Stimulated activated CD4-positive, alpha-beta T cell treated with anti-CD3 and anti-CD28 coated beads, Interleukin-15, amount 100 ng/mL, for 1 hour (primary cell): ENCODE measurements at places on chromosomes 4 and X.

- DNase-seq: peak; percentile 1
Measured at GRCh38 chrX:83469551-83469950, 38.5 kb upstream of the POU3F4 start.

- DNase-seq: no peak
Measured at GRCh38 chr4:140571620-140572019, 2.9 kb upstream of the UCP1 start.

- DNase-seq: no peak
Measured at GRCh38 chrX:111411983-111412382, at the start of gene DCX. Gene DCX, minus strand, starts transcription at chrX:111412192. Its CDS starts 1,794 bp downstream, at chrX:111410398.

DNA sequence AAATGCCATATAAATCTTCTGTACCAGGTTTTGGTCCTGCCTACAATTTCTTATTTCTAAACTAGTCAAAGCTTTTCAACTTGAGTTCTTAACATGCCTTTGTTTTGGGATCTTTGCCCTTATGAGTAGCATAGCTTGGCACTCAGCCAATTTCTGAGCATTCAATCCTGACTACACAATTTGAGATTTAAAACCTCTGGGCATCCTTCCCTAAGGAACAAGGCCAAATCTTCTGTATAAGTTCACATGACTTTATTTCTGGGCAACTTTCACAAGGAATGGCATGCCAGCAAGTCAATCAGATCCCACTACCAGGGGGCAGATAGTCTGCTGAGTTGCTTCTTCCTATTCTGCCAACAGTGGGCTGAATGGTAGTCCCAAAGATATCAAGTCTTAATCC, 254.2 kb downstream of the ADAMTS3 start:
- DNase-seq: no peak

- no peak for DNase-seq
Measured at GRCh38 chr4:125796138-125796537, 481.4 kb downstream of the FAT4 start.

DNA sequence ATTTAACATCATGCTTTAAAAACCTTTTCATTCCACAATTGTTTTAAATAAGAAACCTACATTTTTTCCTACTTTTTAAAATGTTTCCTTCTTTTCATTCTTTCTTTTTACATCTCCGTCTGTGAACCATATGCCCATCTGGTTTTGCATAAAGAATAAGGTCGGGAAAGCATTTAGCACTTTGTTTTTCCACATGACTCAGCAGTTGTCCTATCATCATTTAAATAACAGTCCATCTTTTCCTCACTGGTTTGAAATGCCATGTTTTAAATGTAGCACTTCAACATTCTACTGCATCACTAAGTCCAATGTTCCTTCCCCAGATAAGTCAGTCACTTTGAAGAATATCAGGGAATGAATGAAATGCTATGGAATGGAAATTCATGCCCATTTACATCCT, 128.4 kb downstream of the SH3RF1 start:
- DNase-seq: no peak

DNA sequence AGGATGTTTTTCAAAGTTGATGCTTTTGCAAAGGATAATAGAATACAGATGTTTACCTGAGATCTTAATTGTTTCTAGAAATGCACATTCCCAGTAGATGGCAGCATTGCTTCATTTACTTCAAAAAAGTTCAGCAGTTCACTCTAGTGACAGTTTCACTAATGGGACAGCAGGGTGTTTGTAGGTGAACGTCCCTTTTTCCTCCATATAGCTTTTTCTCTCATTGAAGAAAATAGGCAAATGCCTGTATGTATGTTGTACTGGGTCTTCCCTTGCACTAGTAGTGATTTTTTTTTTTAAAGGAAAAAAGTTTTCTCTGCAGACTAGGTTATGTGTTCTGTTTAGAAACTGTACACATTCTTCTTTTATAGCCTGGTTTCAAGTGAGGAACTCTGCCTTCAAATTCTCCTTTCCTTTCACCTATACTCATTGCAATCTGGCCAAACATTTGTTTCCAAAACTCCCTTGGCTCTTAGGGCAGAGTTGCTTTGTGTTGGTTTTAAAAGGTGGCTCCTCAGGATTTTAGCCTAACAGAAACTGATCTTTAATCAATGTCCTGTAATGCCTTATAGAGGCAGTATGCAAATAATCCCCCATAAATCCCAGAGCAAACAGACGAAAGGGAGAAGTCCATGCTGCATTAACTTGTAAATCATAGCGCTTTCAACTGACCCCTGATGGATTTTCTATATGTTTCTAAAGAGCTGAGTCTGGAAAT, 86.3 kb downstream of the EGF start:
- no peak for DNase-seq

DNA sequence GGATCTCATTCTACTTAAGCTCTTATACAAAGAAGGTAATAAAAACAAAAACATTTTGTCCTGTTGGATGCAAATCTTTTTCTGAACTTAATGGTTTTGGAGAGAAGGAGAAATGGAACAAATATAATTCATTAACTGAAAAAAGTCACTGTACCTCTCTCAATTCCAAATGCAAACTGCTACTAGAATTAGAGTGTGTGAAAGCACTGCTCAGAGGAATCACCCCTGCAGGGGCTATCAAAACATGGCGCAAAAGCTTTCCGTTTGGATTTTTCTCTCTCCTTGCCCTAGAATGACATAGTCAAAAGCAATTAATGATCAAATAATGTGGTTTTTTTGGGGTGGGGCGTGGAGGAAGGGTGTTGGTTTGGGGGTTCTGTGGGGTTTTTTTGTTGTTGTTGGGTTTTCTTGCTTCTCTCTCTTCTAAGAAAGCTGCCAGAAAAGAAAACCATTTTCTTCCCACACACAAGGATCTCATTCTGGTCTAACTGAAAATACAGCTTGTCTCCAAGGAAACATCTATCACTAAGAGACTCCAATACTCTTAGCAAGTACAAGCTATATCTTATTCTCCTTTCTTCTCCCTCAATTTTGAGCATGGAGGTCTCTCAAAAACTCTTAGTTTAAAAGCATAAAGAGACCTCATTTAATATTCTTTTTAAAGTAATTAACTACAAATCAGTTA, 41.6 kb downstream of the USP46 start:
- DNase-seq: no peak

- DNase-seq: no peak
Measured at GRCh38 chr4:148634476-148634875, 192.3 kb upstream of the NR3C2 start.

DNA sequence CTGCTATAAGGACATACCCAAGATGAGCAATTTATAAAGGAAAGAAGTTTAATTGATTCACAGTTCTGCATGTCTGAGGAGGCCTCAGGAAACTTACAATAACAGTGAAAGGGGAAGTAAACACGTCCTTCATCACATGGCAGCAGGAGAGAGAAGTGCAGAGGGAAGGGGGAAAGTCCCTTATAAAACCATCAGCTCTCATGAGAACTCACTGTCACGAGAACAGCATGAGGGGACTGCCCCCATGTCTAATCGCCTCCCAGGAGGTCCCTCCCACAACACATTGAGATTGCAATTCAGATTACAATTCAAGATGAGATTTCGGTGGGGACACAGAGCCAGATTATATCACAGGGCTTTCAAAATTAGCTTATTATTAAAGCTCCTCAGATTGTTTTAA, 209.5 kb upstream of the PPP3CA start:
- no peak for DNase-seq

- DNase-seq: no peak
Measured at GRCh38 chrX:140434347-140434746, 70.5 kb downstream of the SOX3 start.

GRCh38 chr4:148445071-148445859, 3.1 kb upstream of the NR3C2 start:
- DNase-seq: peak; percentile 61

- DNase-seq: no peak
Measured at GRCh38 chr4:85514783-85515182, 39.8 kb downstream of the ARHGAP24 start.

- no peak for DNase-seq
Measured at GRCh38 chr4:164440199-164440598, 313.7 kb upstream of the SMIM31 start.

GRCh38 chr4:3215256-3215655, 33.7 kb upstream of the MSANTD1 start:
- DNase-seq: no peak

- DNase-seq: no peak
Measured at GRCh38 chr4:108466936-108467902, 153.2 kb upstream of the RPL34 start.

- DNase-seq: no peak
Measured at GRCh38 chr4:77695774-77696173, 90.2 kb downstream of the CXCL13 start.

DNA sequence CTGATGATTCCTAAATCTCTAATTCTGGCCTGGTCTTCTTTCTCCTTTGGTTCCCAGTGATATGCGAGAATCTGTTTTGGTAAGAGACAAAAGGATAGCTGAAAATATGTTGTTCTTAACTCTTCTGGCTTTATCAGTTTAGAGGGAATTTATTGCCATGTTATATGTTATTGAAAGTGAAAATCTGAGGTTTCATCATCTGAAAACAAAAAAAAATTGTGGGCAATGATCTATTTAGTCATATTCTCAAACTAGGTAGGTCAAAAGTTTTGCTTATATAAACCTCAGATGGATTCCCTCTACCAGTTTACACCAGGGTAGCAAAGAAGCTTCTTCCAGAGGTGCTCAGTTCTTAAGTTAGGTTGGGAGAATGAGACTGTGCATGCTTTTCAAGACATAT, 103.6 kb downstream of the ITM2A start:
- no peak for DNase-seq

GRCh38 chr4:113302051-113302450, 252.6 kb downstream of the ANK2 start:
- DNase-seq: no peak
